ENCODE measurements at places on chromosomes 6 and 20.

DNA sequence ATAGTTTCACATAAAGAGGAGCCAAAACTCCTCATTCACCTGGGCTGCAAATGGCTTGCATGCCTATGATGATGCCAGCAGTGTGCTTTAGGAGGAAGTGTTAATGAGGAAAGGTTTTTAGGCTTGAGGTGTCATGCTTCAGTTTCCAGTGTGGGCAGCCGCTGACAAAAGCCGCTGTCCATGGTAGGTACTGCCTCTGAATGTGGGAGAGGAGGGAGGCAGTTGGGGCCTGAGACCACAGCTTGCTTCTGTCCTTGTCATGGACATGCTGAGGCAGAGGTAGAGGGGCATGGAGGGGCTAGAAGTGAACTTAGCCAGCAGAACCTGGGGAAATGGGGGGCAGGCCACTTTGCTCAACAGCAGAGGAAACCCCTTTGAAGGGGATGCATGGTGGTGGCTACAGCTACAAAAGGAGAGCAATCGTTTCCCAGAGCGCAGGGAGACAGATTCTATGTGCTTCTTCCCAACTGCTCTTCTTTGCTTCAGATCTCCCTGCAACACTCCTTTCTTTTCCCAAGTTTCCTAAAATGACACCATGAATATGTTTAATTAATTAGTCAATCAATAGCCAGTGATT lies 372.1 kb upstream of the CNR1 start:
- DNase-seq: no peak

DNA sequence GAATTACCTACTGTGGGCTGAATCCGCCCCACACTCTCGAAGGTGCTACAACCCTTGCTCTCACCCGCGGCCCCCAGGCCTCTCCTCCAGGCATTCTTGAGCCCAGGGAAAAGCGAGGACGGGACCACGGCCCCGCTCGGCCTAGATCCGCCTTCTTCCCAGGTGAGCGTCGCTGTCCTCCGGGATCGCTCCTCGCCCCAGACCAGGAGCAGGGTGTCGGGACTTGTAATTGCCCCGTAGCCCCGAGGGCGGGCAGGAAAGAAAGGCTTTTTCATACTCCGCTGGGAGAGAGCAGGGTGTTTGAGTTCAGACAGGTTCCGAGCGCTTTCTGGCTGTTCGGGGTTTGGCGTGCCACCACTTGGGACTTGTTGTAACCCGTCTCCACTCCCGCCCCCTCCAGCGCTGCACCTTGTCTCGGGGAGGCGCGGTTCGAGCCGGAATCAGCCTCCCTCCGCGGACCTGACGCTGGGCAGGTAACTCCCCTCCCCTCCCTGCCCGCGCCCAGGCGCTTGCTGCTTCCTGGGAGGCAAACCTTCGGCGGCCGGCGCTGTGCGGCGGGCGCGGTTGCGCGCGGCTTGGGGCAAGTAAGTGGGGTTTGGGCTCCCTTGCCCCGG lies at the start of gene FAM83B:
Gene FAM83B, plus strand, starts transcription at position 529 of the 614 bp plus-strand sequence. CDS start 23,476 bp downstream, outside the sequence.
- no peak for DNase-seq

DNA sequence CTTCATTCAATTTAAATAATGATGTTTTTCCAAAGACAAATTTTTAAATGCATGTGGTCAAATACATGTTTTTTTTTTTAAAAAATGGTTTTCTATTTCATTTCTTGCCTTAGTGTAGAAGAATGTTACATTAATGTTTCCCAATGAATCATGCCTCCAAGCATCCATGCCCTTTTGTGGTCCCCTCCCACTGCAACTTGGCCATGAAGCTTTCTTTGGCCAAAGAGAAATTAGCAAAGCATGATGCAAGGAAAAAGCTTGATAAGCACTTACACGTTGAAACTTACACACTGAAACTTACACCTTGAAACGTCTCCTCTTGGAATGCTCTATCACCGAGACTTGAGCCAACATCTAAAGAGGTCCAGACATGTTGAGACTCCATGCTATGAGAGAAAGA lies 93.0 kb upstream of the ELOVL5 start:
- DNase-seq: no peak

- DNase-seq: no peak
Observed at GRCh38 chr6:2102966-2103365, 142.4 kb downstream of the GMDS start.
